CD4-positive, alpha-beta T cell treated with Interferon gamma for 1 hour (primary cell): ENCODE measurements at places on chromosomes 6 and 20.

DNA sequence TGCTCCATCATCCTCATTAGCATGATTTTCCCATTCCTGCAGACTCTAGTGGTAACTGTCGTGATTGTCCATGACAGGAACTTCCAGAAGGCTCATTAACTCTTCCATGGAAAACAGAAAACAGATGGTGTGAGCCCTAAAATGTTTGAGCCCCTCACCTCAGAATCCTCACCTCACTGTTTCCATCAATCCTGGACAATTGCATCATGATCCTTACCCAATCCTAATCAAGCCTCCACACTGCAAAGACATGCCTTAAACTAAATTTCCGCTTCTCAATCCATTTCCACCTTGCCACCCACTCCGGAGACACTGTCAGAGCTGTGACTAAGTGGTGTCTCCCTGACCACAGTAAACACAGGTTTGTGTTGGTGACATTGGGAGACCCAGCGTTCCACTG lies 311.0 kb upstream of the JARID2 start:
- no peak for DNase-seq

DNA sequence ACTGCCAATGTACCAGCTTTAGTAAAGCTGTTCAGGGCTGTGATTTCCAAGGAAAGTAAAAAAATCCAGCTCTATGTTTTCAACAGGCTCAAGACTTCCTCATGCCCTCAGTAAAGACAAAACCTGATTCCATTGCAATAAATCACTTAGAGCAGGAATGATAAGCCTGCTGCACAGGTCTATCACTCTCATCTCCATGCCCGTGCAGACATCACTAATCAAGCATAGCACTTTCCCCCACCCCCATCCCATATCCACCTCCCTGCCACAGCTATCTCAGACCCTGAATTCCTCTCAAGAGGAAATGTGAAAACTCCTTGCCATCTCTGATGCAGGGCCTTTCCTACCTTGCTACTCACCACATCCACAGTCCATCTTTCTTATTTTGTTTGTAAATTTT lies 554.9 kb downstream of the MAFB start:
- no peak for DNase-seq

DNA sequence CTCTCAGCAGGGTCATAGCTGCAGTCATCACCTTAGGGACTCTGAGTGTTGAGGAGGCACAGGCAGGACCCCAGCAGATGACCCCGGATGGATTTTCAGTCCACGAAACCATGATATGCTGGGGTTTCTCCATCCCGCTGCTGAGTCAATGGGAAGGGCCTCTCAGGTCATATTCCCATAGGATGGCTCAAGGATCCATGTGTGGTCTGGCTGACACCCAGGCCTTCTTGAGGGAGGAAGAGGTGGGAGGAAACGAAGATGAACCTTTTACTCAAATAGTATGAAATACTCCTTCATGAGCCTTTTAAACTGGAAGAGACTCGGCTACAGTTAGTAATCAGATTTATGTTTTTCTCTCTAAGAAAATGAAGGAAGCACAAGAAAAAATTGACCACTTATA lies 10.3 kb upstream of the RALY start:
- no peak for DNase-seq

- DNase-seq = no peak
Observed at GRCh38 chr6:32129297-32130088, 595 bp downstream of the FKBPL start.

DNA sequence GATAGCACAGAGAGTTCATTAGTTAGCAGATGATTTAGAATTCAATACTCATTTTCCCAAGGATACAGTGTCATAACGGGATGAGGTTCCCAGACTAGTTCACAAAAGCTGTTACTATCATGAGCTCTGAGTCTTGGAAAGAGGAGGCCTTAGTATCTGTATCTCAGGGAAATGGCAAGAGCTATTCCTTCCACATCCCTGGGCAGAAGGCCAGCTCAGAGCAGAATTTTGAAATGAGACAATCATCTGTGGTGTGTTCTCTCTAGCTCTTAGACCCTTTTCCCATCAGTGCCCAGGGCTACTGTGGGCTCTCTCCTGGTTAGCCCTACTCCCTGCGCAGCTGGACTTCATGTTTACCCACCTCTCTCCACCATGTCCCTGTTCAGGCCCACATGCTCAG lies 64.5 kb downstream of the JAG1 start:
- DNase-seq = no peak

DNA sequence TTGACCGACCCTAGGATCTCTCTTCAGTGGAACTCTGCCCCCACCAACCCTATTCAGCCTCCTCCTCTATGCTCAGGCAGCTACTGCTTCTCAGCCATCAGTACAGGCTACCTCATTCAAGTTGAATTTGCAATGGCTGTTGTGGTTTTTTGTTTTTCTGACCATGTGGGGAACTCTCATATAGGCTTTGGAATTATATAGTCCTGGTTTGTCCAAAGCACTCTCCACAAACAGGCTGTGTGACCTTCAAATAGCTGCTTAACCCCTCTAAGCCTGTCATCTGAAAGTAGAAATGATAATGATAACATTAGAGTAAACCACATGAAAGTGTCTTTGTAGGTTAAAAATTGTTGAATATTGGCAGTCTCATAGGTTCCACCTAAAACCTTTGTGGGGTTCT lies 80.3 kb downstream of the UNC5CL start:
- no peak for DNase-seq

DNA sequence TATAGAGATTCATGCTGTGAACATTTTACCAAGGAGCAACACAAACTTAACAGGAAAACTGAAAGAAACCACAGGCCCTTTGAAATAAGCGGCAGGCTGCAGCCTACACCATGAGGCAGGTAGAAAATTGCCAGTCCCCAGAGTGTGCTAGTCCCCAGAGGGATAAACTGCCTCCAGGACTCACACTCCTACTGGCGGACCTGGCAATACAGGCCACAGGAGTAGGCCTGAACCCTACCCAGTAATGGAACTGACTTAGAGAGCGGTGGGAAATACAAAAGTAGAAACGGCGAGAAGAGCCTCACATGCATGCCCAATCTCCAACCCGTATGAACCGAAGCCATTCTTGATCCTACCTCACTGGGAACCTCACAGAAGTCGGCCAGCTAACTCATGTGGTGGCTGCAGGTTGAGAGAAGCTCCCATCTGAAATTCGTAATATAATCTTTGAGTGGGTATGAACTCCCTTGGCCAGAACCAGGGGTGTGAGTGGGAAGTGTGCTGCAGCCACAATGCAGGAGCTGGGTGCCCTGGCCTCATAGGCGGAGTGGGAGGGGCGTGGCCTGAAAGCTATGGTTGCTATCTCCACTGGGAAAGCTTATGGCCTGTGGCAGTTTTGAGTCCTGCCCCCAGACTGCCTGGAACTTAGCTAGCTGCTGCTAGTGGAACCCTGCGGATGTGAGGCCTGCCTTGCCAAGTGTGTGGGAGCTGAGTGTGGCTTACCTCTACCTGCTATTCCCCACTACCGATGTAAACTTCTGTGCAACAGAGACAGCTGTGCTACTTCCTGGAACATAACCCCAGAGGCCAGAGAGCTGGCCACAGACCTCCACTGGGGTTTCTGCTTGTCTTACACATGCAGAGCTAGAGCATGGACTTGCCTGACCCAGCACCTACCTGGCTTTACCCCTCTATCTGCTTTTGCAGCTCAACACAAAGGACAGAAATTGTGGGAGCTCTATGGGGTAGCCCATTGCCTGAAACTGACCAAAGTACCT lies 146.5 kb upstream of the COL21A1 start:
- no peak for DNase-seq

DNA sequence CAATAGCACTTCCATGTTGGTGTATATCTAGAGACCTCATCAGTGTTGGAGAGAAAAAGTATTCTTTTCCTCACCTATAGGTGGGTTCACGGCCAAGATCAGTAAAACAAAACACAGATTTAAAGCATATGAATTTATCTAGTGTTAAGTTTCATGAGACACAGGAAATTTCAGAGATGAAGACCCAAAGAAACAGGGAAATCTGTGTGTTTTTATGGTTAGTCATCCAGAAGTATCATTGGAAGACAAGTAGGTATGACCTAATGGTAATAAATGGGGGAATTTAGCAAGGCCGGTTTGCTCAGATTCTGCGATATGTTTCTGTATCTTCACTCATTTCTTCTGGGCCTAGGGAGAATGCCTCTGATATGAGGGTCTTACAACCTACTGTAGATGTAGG lies 419.6 kb upstream of the MARCKS start:
- DNase-seq = no peak

- DNase-seq = no peak
Observed at GRCh38 chr6:2812695-2813094, 29.0 kb downstream of the SERPINB1 start.

- DNase-seq = no peak
Observed at GRCh38 chr6:170018422-170018935, 267.1 kb downstream of the ERMARD start.

DNA sequence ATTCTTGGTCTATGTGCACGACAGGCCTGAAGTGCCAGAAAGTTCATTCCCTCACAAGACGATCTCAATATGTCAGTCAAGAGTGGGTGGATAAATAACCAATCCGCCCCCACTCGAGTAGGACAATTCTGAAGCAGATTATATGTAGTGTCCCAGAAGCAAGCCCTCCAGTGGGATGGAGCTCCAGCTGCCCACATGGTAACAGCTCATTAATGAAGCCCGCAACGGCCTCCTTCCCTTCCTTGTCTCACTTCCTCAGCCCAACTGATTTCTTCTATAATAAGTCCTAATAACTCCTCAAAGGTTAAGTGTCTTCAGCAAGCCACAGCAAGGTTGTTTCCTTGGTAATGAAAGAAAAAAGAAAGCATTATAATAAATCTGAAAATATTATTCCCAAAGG lies 82.1 kb upstream of the F13A1 start:
- no peak for DNase-seq
